Parietal lobe (tissue), 2 donors: ENCODE measurements at places on chromosomes 4 and X. TPM values are rescaled to one million over a fixed set of nuclear protein-coding genes. Genes with fewer than 3 reads are reported as not detected.

Gene WFS1
- 5.9 TPM for total RNA-seq

Gene HSFX1
- 4.4 TPM for total RNA-seq

Gene SLBP
- total RNA-seq: 39.1 TPM

Gene RHOXF1
- total RNA-seq: not detected

Gene GIMD1
- total RNA-seq: not detected

Gene SH3TC1
- total RNA-seq: 4.7 TPM

Gene LDB2
- total RNA-seq: 133 TPM

Gene SASH3
- total RNA-seq: 0.94 TPM

Gene IL9R
- not detected for total RNA-seq

Gene NUP62CL
- 4.7 TPM for total RNA-seq

Gene ARSJ
- 0.31 TPM for total RNA-seq

Gene DRD5
- 0.63 TPM for total RNA-seq

Gene PI4K2B
- total RNA-seq: 8.8 TPM

Gene DCAF4L1
- total RNA-seq: 0.31 TPM

Gene PNCK
- 33.8 TPM for total RNA-seq

Gene GUCY1B1
- 36.9 TPM for total RNA-seq

Gene EFNB1
- 24.7 TPM for total RNA-seq
